ENCODE measurements at places on chromosomes 16 and 17. TPM values are rescaled to one million over a fixed set of nuclear protein-coding genes. Genes with fewer than 3 reads are reported as not detected.

GRCh38 chr17:54426296-54426886, 474.3 kb upstream of the TOM1L1 start:
- DNase-seq: no peak

GRCh38 chr16:89657442-89658220, at the start of the genes CHMP1A and SPATA33:
TSS of gene CHMP1A (minus strand) at chr16:89657708. CDS start at chr16:89657588, 120 bp downstream.
TSS of gene SPATA33 (plus strand) at chr16:89657836. CDS start at chr16:89657912, 76 bp downstream.
- peak; percentile 93 for DNase-seq

- DNase-seq: no peak
Measured at GRCh38 chr17:72618001-72618509, 474.4 kb downstream of the SLC39A11 start.

PITPNC1 gene
- polyA plus RNA-seq: 4.5 TPM
